HFF-Myc (cell line): ENCODE measurements at places on chromosomes 7 and 10.
A peak's percentile ranks its signal among the peaks of the same experiment; 100 is the strongest.

DNA sequence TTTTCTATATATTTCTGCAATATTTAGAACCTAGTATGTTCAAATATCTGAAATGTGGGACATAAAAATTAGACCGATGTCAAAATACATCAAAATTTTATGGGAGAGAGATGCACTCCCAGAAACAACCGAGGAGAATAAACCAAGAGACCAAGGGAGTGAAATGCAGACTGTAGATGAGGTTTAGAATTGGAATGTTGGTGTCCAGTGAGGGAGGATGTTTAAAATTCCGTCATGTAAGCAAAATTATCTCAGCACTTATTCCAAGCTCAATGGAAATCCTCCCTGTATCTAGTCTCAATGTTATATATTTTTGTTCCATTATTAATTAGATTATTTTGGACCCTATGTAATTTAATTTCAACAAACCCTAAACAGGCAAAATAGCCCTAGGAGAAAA is 61.9 kb upstream of the MAGI2 start:
- no peak for DNase-seq

GRCh38 chr10:34526758-34527730 is 288.1 kb downstream of the PARD3 start:
- DNase-seq = peak; percentile 91

DNA sequence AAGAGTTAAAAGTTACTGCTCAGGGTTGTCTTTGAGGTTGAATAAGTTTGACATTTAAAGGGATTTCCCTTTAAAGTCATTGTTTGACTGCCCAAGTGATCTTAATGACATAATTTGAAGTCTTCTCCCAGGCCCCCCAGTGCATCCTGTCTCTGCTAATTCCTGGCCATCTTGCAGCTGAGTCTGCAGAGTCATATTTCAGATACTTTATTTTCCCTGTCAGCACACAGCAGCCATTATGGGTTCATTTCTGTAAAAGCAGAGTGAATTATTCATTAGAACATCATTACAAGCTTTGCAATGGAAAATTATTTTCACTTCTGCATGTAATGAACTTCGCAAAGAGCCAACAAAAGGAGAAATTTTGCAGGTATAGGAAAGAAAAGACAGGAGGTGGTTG is 536.6 kb downstream of the GALNT17 start:
- no peak for DNase-seq

DNA sequence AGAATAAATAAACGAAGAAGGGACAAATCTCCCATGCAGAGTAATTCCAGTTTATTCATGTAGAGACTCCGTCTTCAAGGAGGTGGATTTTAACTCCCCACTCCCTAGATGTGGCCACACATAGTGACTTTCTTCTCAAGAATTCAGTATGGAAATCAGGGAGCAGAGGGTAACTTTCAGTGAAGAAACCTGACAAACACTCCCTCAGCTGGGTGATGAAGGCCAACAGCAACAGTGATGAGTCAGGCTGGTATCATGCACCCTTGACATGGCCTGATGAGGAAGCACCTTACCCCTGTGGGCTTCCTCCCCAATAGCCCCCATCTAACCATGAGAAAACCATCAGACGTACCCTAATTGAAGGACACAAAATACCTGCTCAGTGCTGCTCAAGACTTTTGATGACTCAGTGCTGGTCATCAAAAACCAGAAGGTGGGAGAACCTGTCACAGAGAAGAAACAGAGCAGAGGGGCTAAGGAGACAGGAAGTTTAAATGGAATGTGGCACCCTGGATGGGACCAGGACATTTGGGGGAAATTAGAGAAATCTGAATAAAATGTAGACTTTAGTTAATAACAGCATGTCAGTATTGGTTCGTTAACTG is 50.6 kb downstream of the ADAMTS14 start:
- DNase-seq = no peak

GRCh38 chr7:93367254-93367653 is 135.1 kb downstream of the VPS50 start:
- no peak for DNase-seq

DNA sequence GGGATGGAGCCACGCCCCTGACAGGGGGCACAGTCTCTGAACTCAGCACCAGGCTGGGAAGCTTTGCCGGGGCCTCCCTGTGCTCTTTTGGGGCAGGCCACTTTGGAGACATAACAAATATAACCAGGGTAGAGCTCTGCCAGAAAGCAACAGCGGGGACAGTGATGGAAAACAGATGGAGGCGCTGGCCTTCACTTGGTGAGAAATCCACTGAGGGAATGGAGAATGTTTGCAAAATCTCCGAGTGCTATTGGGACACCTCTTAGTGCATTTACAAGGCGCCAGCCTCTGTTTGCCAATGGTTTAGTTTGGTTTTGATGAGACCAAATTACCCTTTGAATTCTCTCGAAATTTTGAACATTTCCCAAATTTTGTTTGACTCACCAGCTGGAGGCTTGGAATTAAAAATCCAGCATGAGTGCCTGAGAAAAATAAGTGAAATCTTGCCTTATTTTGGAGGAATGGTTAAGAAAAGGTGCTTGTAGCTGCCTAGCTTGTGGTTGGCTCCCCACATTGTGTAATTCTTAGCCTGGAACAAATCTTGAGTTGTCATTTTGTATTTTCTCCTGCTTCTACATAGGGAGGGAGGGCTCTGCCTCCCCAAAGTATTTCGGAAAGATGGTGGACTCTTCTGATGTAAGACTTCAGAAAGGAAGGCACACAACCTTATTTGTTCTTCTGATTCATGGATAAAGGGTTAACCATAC is 980.5 kb downstream of the LRMDA start:
- no peak for DNase-seq

DNA sequence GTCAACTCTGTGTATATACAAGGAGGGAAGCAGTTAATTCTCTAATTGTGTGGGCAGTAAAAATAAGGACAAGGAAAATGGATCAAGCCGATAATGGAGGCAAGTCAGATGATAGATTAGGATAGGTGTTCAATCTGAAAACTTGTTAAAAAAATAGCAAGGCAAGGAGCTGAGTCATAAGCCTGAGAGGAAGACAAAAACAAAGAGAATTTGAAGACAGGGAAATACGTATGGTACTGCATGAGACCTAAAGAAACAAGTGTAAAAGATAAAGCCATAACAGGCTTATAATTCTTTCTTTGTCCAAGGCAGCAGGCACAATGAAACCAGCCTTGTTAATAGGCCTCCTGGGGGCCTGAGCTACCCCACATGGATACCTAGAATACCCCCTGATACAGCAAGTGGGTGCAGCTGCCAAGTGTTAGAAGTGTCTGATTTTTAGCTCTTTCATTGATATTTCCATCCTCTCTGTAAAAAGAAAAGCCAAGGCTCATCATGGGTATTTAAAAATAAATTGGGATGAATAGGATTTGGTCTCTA is 1570.6 kb upstream of the LRRTM3 start:
- no peak for DNase-seq

DNA sequence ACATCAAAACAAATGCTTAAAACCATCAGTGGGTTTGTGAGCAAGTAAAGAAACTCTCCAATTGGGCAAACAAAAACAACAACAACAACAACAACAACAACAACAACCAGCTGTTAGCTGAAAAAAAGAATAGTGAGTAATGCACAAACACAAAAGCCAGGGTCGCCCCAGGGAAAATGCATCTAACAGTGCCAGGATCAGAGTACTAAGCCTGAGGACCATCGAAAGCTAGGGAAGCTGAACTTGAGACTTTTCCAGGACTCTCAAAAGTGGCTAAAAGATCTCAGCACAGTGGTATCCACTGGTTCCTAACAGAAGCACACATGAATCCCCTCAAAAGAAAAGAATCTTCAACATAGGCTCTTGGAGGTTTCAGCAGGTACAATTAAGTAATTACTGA is 83.3 kb downstream of the CPXM2 start:
- no peak for DNase-seq

DNA sequence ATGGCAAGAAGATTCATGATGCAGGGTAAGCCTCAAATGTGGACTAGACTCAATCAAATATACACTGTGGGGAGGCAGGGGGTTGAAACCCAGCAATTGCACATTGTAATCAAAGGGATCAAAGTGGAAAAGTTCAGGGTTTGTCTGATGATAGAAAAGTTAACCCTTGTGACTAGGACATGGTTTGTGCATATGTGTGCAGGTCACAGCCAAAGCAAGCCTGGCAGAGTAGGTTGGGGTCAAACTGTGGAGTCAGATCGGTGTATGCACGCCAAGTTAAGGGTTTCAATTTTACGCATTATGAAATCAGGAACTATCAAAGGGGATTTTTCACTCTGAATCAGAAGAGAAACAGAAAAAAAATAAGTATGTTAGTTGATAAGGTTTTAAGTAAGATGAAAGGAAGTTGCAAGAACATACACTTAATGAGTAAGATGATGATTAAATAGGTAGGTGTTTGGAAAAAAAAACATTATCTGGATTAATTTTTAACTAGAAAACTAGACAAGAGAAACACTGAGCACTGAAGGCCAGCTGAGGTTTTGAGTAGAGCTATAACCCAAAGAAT is 188.3 kb downstream of the DGKB start:
- DNase-seq = no peak

- no peak for DNase-seq
Measured at GRCh38 chr10:1059902-1060301, 3.7 kb downstream of the WDR37 start.

GRCh38 chr7:7808156-7808555 is 89.7 kb upstream of the RPA3 start:
- DNase-seq = no peak

GRCh38 chr10:79136236-79137005 is 67.7 kb downstream of the ZMIZ1 start:
- no peak for DNase-seq

- DNase-seq = no peak
Measured at GRCh38 chr7:158375034-158375433, 212.6 kb downstream of the PTPRN2 start.

DNA sequence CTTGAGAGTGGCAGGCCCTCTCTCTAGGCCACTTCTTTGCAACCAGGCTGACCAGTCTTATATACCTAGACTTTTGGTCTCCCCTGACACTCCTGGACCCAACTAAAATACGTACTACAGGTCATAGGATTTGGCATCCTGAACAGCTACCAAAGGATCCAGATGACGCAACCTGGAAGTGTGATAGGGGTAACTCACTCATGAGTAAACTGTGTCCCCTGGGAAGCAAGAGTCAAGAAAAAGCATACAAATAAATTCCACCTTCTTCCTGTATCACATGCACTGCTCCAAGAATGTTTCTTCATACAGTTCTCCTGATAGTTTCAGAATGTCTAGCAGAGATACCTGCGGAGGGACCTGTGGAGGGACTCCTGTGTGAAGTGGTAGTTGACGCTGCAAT is 172.3 kb downstream of the MDFIC start:
- DNase-seq = no peak

- no peak for DNase-seq
Measured at GRCh38 chr7:3892686-3893085, 591.6 kb downstream of the SDK1 start.

DNA sequence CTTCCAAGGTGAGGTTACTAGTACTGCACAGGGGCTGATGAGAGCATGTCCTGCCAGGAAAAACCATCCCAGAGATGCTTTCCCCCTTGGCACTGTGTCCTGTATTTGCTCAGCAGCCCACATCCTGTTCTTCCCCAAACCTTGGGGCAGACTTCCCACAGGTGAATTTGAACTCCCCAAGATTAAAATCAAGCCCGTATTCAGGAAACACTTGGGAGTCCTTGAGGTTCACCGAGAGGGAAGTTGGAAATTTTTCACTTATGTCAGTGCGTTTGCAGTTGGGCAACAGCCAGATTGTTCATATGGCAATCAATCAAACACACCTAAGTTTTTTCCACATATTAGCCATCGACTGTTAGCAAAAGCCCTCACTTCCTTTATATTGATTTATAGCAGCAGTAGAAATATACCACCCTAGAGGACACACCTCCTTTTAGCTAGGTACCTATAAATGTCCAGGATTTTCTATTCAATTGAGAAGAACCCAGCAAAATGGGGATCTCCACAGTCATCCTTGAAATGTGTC is at the start of gene DMBT1:
Gene DMBT1, plus strand, starts transcription at position 476 of the 526 bp plus-strand sequence. Its CDS starts 17 bp downstream, at position 493.
- no peak for DNase-seq

DNA sequence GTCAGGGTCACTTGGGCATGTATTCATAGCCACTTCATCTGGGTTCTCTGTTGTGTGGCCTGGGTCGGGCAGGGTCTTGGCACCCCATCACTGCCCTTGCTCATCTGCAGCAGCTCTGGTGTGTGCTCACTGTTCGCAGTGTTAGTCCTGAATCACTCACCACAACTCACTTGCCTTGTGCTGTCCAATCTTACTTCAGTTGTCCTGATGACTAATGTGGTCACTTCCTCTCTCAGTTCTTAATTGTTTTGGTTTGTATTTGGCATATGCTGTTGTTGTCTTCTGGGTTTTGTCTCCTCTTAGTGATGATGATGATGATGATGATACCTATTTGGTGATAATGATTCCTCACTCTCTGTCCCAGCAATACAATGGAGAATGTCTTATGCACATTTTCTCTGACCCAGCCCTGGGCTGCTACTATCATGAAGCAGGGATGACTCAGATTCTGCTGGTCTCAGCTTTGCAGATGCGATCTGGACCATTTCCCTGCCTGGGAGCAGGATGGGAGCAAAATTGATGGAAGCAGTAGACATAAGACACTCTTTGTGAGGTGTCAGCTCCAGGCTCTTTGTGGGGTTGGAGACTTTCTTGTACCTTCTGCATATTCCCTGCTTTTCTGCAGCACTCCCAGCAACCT is 17.0 kb downstream of the ADRA2A start:
- DNase-seq = no peak

GRCh38 chr7:51240868-51241267 is 75.7 kb downstream of the COBL start:
- DNase-seq = no peak

- DNase-seq = no peak
Measured at GRCh38 chr10:124624006-124624405, 120.2 kb downstream of the FAM53B start.

GRCh38 chr7:79590391-79590790 is 136.9 kb upstream of the MAGI2 start:
- no peak for DNase-seq

DNA sequence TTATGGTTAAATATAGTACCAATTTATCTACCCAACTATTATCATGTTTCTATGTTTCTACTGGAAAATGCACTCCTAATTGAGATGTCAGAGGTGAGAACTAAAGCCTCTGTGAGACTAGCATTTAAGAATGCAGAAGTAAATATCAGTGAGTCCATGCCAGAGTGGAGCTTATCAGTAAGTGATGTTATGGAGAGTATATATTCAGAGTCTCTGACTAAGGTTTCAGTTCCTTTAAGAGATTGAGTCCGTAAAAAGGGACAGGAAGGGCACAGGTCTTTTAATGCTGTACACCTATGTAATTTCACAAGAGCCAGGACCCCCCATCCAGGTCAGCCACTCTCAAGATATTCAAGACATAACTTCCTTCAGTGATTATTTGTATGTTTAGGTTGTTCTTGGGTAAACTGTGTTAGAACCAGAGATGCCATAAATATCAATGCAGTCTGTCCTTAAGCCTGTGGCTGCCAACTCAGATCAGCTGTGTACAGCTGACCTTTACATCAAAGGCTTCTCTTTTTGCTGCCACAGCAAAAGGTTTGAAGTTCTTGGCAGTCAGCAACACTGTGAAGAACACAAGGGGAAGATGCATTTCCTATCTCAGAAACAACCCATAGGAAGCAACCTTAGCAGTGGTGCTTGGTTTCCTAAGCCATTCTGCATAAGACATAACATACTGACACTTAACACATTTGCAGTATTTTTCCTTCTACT is 244.8 kb downstream of the BICC1 start:
- no peak for DNase-seq
